ENCODE measurements at places on chromosomes 3 and 15.

DNA sequence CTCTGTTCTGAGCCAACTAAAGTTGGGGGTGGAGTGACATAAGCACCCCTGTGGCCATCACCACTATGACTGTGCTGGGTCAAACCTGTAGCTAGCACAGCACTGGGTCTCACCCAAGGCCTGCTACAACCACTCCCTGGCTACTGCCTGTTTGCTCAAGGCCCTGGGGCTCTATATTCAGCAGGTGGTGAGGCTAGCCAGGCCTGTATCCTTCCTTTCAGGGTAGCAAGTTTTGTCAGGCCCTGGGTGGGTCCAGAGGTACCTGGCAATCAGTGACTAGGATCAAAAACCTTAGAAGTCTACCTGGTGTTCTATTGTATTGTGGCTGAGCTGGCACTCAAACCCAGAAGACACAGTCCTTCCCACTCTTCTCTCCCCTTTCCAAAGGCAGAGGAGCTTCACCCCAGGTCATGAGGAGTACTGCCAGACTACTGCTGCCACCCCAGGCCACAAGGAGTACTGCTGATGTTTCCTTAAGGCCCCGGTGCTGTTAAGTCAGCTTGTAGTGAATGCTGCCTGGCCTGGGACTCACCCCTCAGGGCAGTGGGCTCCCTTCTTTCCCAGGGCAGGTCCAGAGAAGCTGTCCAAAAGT lies 170.8 kb downstream of the IGSF11 start:
- no peak for DNase-seq

- DNase-seq = no peak
Measured at GRCh38 chr3:151383956-151384355, 597 bp downstream of the P2RY12 start.

GRCh38 chr15:72285927-72286516 lies 13.7 kb upstream of the PARP6 start:
- no peak for DNase-seq

GRCh38 chr3:175552929-175553328 lies 693.8 kb downstream of the NAALADL2 start:
- no peak for DNase-seq

DNA sequence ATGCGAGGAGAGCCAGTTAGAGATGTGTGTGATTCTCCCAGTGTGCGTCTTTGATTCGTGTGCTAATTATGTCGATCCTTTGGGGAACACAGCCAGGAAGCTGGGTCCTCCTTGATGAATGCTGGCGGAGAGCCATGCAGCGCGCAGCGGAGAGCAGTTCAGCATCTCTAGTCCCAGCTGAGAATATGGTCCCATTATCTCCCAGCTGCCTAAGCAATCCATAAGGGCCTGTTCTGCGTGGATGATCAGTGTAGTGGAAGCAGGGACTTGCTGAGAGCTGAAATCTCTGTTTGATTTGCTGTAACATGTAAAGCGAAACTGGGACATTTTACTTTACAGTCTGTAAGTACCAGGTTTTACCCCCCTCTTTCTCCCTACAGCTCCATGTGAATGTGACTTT lies 412.7 kb downstream of the CNTN4 start:
- no peak for DNase-seq

DNA sequence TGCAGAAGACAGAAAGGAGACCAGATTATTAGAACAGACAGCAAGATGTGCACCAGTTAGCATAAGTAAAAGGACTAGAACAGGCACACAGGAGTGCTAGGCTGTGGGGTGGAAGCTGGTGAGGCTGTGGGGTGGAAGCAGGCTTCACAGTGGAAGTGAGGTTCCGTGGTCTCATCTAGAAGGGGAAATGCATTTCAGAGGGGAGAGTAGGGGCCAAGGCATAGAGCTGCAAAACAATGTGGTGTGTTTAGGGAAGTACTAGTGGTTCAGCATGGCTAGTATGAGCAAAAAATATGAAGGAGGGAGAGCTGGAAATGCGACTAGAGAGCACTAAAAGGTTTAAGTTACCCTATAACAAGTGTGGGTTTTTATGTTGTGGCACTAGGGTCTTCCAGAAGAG lies 6.5 kb downstream of the POPDC2 start:
- no peak for DNase-seq

- DNase-seq = no peak
Measured at GRCh38 chr3:5144316-5144994, 22.4 kb downstream of the ARL8B start.

- DNase-seq = no peak
Measured at GRCh38 chr3:28018925-28019718, 222.3 kb upstream of the CMC1 start.

DNA sequence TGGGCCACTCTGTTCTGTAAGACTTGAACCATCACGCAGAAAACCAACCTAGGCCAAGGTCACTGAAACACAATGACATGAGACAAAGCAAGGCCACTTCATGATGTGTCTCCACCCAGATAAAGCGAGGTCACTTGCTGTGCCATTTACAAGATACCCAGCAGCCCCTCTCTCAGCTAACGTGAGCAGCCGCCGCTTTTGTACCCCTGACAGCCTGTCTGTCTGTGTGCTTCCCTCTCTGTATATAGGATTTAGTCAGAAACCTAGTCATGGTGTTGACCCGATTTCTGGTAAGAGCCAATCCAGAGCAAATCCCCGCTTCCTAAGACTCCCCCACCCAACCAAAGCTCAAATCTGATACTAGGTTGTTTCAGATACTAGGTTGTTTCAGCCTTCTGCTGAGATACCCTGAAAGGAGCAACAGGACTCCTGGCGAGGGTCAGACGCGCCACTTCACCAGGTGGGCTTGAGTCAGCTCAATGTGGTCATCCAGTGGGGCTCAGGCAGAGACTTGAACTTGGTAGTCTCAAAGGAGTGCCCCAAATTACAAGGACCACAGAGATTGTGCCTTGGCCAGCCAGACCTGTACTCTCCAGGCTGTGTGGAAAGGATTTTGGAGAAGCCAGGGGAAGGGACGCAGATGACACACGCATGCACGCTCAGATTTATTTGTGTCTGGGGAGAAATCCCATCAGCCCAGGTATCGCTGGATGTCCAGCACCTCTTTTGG lies 3.1 kb upstream of the ZXDC start:
- no peak for DNase-seq

- no peak for DNase-seq
Measured at GRCh38 chr15:49238342-49238741, 68.3 kb downstream of the GALK2 start.

- DNase-seq = no peak
Measured at GRCh38 chr15:92989470-92989869, 89.3 kb downstream of the CHD2 start.

GRCh38 chr15:31831596-31831995 lies 198.7 kb upstream of the CHRNA7 start:
- no peak for DNase-seq

DNA sequence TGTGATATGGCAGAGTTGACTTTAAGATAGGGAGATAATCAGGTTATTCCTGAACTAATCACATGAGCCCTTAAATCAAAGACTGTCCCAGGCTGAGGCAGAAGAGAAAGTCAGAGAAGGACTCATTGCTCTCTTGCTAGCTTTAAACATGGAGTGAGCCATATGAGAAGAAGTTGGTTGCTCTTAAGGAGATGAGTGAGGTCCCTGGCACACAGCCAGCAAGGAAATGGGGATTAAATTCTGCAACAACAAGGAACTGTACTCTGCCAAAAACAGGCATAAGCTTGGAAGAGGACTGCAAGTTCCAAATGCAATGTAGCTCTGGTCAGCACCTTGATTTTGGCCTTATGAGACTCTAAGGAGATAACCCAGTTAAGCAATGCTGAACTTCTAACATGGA lies 457.0 kb downstream of the PLOD2 start:
- DNase-seq = no peak

All from GM19239 (cell line).